ENCODE measurements at places on chromosomes 11 and 22.

DNA sequence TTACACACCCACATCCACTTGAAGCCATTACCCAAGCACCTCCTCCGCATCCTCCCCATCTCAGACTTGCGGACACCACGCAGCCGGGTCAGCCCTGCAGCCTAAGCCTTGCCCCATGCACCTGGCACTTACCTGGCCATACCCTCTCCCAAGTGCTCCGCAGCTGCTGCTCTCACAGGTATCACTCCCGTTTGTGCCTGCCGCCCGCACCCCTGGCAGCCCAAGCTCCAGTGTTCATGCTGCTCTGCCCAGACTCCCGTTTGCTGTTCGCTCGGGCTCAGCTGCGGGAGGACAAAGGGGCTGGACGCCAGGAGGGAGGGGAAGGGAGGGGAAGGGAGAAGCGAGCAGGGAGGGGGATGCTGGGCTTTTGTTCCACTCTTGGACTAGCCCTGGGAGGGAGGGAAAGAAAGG is at the start of gene KLHL35:
Gene KLHL35 (minus strand): TSS at position 293 of the 411 bp plus-strand sequence. CDS start 2,574 bp downstream, outside the sequence.
- no peak for DNase-seq

DNA sequence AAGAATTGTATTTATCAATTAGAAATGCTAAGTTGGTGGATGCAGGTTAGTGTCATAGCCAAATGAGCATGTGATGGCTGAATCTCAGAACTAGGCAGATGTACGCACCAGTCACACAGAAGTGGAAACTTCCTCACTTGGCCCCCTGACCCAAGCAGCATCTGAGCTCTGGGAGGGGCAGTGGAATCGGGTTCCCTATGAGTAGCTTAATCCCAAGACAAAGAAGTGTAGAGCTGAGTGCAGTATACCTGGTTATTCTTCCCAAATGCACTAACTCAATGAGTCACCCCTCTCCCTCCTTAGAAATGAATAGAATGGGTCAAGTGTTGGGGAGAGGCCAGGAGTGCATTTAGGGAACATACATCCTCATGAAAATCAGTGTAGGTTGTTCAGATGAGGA is 224.6 kb downstream of the FAT3 start:
- DNase-seq, result no peak

GRCh38 chr22:39182478-39183030 is 30.1 kb upstream of the CBX7 start:
- no peak for DNase-seq

DNA sequence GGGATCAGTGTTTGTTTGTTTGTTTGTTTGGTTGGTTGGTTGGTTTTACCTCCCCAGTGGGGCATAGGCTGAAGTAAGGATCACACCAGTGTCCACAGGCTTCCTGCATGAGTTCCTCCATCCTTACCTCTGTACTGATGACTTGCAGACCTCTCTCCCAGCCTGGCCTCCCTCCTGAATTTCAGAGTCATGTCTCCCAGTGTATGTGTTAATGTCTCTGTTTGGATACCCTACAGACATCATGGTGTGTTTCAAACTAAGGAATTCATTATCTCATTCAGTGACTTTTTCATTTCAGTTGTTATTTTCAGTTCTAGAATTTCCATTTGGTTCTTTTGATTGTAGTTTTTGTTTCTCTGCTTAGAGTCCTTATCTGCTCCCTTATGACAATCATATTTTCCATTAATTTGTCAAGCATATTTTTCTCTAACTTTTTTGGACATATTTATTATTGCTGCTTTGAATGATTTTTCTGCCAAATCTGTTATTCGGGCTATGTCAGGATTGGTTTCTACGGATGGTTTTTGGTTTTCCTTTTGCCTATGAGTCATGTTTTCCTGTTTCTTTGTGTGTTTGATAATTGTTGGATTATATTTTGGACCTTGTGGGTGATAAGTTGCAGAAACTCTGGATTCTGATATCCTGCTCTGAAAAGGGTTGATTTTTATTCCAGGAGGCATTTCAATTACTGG is 23.6 kb downstream of the MYEOV start:
- no peak for DNase-seq

GRCh38 chr22:37241351-37242142 is 2.5 kb downstream of the RAC2 start:
- DNase-seq, result no peak

- no peak for DNase-seq
These were observed 23.4 kb upstream of the MPPED1 start for GRCh38 chr22:43388420-43388851.

- no peak for DNase-seq
These were observed 8.6 kb upstream of the TRIM29 start for GRCh38 chr11:120146413-120147093.

DNA sequence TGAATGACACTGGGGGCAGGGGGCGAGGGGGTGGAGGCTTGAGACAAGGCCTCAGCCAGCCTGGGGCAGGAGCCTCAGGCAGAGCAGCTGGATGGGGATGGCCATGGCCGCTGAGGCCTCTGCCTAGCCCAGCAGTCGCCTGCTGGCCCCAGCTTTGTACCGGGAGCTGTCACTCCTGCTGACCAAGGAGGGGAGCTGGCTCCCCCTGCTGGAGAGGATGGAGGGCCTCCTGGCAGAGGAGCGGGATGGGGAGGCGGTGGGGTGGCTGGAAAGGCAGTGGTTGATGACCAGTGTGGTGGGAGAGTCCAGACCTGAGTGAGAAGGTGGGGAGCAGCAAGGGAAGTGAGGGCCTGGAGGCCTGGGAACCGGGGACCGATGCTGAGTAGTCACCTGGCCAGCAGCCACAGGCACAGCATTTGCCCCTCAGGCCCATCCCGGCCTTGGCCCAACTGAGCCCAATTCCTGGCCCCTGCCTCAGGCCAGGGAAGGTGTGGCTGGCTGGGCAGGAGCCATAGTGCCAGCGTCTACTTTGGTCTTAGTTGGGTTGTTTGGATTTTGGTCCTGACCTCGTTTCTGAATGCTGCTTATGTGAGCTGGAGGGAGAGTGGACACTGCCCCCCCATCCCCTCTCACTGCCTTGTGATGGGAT is 6.0 kb upstream of the SUSD2 start:
- DNase-seq, result no peak

DNA sequence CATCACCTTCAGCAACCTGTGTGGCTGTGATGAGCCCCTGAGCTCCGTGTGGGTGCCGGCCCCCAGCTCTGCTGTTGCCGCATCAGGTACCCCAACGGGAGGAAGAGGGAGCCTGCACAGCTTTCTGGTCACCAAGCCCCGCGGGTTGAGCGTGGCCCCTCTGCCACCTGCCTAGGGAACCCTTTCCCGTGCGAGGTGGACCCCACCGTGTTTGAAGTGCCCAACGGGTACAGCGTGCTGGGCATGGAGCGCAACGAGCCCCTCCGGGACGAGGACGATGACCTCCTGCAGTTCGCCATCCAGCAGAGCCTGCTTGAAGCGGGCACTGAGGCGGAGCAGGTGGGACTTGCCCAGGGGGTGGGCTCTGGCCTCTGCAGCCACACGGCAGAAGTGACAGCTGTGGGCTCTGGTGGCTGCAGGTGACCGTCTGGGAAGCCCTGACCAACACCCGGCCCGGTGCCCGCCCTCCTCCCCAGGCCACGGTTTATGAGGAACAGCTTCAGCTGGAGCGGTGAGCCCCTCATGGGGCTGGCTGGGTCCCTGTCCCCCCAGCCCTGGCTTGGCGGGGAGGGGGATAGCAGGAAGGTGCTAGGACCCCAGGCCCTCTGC is 1.9 kb upstream of the SSH3 start:
- no peak for DNase-seq

- DNase-seq, result no peak
These were observed 71.2 kb upstream of the CDON start for GRCh38 chr11:126133901-126134300.

DNA sequence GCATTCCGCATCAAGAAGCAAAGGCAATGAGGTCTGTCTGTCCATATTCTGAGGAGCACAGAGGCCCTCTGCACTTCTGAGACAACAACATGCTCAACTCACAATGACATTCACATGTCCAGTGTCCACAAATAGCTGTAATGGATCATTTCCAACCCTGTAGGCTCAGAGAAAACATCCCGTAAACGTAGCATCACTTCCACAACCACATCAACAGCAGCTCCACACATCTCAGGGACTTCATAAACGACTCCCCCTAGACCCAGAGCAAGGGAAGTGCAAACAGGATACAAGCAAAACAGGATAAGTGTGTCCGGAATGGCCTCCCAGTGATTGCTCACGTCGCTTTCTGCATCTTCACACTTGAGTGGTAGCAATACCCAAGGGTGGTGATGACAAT is 100.2 kb downstream of the SYN3 start:
- no peak for DNase-seq

GRCh38 chr22:42680648-42681047 is 31.5 kb upstream of the CYB5R3 start:
- no peak for DNase-seq

GRCh38 chr11:111435046-111435698 is 56.1 kb upstream of the POU2AF1 start:
- DNase-seq, result no peak

- DNase-seq, result no peak
These were observed 1.4 kb upstream of the ROBO3 start for GRCh38 chr11:124863826-124864165.

DNA sequence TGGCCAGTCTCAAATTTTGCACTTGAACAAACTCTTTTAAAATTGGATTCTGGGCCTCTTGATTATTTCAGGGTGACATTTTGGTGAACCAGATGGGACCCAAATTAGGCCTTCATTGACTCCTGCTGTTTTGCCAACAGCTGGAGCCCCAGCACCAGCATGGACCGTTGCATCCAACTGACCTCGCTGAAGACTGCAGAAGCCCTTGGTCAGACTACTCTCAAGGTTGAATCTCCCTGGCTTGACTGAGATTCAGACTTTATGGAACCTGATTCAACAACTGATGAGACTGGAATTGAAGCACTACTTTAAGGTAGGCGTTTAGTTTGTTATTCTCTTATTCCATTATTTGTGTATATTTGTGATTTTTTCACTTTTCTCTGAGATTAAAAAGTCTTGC is 41.7 kb downstream of the NARS2 start:
- no peak for DNase-seq

DNA sequence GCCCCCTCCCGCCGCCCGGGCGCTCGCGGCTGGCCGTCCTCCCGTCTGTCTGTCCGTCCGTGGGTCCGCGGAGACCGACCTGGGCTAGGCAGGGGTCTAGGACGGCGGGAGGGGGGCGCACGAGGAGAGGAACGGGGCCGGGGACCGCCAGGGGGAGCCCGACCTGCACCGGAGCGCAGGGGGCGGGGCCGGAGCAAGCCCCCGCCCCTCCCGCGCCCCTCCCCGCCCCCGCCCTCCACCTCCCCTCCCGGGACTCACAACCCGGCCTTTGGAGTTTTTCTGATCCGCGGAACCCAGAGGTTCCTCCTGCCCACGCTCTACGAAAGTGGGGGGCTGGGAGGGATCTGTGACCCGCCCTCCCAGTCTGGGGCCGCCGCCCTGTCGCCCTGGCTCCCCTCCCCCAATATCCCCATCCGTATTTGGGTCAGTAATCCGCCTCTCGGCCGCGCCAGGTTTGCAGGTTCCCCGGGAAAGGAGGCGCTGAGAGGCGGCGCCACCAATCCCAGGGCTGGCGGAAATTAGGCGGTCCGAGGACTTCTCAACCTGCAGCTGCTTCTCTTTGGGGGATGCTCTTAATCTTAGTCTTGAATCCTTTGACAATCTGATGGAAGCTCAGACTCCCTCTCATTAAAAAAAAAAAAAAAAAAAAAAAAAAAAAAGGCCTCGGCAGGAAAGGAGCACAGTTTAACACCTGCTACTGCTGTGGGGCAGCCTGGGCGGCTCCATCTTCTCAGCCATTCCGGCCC is 925 bp upstream of the KCNJ11 start:
- DNase-seq, result peak; percentile 82

DNA sequence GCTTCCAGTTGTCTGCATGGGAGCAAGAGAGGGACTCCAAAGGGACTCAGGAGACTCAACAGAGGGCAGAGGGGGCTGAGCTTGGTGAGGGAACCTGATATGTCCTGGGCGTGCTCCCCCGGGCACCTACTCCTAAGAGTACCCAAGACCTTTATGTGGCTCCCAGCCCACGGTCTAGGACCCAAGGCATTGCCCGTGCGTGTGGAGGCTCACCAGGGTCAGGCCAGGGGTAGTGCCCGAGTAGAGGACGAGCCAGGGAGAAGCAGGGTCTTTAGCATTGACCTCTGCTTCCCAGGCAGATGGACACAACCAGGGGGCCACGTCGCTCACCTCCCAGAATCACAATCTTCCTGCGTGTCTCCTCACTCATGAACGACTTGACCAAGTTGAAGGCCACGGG is 13.4 kb downstream of the SEC14L4 start:
- no peak for DNase-seq

- no peak for DNase-seq
These were observed 68.5 kb downstream of the SVIP start for GRCh38 chr11:22761066-22761465.

GRCh38 chr11:120182790-120183491 is 27.9 kb upstream of the OAF start:
- no peak for DNase-seq

DNA sequence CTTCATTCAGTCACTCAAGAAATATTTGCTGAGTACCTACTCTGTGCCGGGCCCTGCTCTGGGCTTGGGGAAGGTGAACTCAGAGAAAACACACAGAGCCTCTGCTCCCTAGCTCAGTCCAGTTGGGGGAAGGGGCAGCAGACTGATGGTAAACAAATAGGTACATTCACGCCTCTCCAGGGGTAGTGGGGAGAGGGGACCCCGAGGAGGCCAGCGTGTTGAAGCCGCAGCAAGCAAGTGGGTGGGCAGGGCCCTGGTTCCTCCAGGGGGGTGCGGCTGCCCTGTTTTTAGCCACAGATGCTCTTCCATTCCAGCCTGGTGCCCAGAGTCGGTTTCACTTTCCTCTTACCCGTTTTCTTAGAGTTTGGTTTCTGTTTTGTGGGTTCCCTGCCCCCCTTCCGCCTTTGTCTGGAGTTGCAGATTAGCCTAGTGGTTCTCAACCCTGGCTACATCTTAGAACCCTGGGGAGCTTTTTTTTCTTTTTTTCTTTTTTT is 8.7 kb downstream of the DRAP1 start:
- no peak for DNase-seq

GRCh38 chr11:71843858-71844257 is 10.9 kb downstream of the DEFB108B start:
- no peak for DNase-seq

GRCh38 chr22:48391820-48392219 is 1435.9 kb downstream of the BRD1 start:
- no peak for DNase-seq

- no peak for DNase-seq
These were observed 25.4 kb downstream of the SIK3 start for GRCh38 chr11:117072517-117073461.

DNA sequence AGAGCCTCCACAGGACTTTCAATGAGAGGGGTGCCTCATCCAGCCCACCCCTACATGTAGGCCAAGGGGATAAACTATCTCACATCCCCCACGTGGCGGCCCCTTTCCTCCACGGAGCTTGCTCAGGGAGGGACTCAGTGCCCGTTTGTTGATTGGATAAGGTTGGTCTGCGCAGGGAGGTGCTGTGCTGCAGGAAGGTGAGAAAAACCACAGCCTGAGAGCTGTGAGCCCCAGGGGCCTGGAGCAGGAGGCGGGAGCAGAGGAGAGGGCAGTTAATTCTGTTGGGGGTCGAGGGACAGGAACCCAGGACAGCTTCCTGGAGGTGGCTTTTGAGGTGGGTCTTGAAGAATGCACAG is 31.9 kb upstream of the ATXN10 start:
- DNase-seq, result no peak

All from cerebellar nuclear complex (tissue), 1 donor.